ENCODE measurements at places on chromosomes 5 and 9.

DNA sequence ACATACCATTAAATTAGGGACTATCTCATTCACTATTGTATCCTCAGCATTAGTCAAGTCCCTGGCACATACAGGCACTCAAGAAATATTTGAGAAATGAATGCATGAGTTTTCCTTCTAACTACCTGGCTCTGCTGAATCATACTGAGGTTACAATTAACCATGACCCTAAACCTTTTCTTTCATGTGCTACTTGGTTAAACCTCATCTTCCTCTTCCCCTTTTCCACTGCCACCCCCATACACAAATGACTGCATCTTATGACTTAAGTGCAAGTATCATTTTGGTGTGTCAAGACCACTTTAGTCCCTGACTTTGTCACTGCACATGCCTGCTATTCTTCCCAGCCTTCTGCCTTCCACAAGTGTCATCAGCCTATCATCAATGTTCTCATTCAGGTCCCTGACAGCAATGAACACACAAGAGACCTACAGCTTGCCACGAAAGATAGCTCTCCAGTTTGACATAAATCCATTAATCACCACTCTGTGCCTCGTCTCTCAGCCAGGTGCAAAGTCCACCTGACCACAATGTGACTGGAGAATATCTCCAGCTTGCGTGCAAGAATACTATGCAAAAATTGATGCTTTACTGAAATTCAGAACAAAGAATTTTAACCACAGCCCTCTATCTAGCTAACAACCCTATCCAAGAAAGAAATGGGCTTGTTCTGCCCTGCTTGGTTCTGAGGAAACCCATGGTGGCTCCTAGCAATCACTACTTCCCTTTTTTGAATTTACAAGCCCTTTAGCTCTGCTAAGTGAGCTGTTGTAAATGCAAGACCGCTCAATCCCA is 74.5 kb downstream of the MAPKAP1 start:
- DNase-seq = peak; percentile 79

DNA sequence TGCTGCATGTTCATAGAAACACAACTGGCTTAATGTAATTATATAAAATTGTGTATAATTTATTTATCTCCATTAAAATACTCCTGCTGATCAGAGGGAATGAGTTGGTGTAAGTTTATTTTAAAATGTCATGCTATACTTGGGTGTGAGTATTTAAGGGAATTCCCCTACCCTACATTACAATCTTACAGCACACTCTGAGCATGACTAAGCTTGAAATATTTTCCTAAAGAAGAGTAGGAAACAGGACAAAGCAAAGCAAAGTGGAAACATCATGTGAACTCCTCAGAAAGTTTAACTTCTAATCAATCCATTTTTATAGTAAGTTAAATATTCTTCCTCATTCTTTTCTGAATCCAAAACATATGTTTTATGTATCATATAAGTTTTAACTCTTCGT is 1271.3 kb downstream of the EFNA5 start:
- peak; percentile 29 for DNase-seq

GRCh38 chr5:146040527-146040926 is 64.8 kb downstream of the PLAC8L1 start:
- no peak for DNase-seq

- no peak for DNase-seq
Observed at GRCh38 chr9:99015890-99016289, 72.2 kb downstream of the COL15A1 start.

DNA sequence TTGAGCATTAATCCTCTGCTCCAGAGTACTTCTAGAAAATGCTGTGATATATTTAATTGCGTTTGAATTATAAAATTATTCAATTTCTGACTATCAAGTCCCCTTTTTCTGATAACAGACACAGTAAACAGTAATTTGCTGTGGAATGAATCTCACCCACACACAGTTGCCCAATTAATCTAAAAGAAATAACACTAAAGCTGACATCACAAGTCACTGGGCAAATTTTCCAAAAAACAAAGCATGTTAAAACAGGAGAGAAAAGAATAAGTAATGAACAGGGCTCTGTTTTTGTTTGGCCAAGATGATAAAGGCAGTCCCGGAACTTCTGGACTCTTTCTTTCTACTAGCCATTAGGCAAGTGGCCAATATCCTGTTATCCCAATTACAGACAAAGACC is 56.5 kb downstream of the SLC27A6 start:
- DNase-seq = no peak

- peak; percentile 84 for DNase-seq
Observed at GRCh38 chr5:149731617-149732323, 1.7 kb downstream of the PPARGC1B start.

DNA sequence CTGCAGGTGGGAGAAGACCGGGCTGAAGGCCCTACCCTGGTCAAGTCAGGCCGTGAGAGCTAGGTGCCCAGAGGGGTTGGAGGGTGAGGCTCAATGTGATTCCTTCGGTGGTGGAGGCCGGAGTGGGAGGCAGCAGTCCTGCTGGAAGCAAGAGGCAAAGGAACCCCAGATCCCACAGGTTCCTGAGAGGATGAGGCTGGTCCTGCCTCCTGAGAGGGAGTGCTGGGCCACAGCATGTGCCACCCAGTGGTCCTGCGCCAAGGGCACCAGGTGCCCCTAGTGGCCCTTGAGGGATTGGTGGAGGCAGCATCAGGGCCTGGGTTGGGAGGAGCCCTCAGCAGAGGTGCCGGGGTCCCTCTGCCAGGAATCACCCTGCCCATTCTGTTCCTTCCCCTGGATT is 59.1 kb downstream of the BARX1 start:
- no peak for DNase-seq

GRCh38 chr5:157046041-157046440 is 12.9 kb downstream of the HAVCR1 start:
- DNase-seq = peak; percentile 22

GRCh38 chr5:123150089-123150488 is 61.0 kb downstream of the PRDM6 start:
- DNase-seq = no peak

DNA sequence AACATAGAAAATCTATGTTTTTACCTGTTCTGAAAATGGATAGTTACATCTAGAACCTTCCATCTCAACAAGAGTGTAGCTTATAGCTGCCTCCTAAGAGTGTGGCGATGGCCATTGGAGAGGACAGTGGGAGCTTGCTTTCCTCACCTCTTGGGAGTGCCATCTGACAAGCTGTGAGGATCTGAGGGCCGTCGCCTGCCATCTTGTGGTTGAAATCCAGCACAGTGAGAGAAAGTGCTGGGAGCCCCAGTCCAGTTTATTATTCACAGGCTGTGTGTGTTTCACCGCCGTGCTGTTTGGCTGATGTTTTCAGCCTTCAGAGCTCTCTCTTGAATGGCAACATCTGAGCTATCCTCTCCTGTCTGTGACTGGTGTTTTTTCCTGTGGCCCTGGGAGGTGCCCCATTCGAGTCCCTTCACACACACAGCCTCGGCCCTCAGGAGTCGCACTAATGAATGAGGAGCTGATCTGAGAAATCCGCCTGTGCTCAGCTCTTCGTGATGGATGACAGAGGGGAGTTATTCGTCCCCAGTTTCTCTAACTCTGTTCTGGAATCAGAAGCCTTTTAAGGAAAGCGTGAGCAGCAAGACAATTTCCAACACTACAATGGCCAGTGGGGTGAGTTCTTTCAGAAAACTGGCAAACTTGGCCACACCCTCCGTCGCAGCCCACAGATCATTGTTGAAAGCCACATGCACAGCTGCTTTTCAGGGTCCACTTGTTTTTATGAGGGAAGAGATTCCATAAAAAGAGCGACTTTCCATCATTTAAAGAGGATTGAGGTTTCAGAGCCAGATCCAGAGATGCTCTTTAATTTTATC is 170.3 kb downstream of the PDZD2 start:
- DNase-seq = peak; percentile 75

DNA sequence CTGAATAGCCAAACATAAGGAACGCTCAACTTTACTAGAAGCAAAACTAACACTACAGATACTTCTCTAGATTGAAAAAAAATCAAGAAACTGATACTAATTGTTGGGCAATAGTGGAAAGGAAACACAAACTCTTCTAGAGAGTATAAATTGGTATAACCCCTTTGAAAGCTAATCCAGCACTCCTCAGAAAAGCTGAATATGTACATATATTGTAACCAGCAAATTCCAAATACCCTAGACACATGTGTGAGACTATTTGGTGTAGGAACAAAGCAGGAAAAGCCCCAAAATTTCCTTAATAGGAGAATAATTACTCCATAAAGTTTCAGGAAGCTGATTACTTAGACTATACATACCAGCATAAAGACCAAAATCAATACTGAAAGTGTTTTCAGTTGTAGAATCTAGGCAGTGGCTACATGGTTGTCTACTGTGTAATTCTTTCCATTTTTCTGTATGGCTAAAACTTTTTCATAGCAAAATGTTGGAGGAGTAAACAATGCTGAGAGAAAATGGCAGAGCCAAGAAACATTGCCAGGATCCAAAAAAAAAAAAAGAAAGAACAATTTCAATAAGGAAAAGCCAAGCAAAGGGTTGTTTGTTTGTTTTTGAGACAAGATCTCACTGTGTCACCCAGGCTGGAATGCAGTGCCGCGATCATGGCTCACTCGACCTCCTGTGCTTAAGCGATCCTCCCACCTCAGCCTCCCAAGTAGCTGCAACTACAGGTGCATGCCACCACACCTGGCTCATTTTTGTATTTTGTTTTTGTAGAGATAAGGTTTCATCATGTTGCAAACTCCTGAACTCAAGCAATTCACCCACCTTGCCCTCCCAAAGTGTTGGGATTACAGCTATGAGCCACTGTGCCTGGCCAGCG is 15.0 kb downstream of the SKP1 start:
- no peak for DNase-seq

DNA sequence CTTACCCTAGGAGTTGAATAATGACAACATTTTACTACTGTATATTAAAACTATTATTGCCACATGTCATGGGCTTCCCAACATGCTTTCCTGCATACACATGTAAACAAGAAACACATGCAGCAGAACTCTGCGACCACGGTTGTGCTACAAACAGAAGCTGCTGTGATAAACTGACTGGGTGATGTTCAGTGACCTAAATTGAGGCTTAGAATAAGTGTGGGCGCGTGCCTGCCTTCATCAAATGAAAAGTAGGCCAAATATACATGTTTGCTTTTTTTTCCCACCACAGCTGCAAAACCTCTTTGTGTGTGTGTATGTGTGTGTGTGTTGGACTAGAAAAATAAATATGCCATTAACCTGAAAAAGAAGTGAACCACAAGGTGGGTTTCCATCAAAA is 1202.1 kb downstream of the PTPRD start:
- no peak for DNase-seq

DNA sequence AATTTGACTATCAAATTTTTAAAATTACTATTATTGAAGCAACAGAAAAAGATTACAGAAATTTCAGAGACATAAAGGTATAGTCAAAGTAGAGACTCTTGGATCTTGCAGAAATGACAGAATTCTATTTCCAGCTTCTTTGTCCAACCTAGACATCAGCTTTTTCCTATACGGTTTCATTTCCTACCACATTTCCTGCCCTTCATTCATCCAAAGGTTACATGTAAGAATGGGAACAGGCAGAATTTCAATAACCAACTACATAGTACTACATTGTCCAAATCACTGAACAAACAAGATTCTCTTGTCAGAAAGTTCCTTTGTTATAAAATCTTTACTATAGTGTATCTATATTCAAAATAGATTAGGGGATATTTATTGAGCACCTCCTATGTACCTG is 124.9 kb downstream of the FANCC start:
- no peak for DNase-seq

DNA sequence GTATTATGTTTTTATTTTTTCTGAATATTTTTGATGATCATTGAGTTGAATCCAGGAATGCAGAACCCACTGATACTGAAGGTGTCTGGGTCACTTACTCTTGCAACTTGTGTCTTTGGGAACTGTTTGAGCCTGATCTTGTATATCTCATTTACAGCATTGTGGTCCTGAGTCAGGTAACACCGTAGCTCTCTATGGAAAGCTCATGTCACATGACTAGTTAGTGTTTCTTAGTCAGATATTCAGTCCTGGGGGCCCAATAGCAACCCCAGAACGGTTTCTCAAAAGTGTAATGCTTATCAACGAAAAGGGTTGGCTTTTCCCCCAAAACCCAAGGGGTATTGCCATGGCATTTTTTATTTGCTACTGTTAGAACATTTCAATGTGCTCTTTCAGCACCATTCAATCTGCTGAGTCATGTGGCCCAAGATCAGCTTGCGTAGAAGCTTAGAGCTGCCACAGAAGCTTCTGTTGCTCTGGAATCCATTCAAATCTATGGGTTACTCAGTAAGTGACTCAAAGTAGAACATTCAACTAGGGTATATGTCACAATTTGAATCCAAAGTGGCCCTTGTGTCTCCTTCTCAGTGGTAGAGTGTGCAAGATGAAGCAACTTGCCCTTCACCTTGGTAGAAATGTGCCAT is 12.1 kb upstream of the PTAR1 start:
- DNase-seq = no peak

GRCh38 chr9:21357479-21358460 is 7.1 kb upstream of the IFNA6 start:
- no peak for DNase-seq

GRCh38 chr5:18000744-18001143 is 366.5 kb downstream of the TAF11L14 start:
- no peak for DNase-seq

- DNase-seq = peak; percentile 58
Observed at GRCh38 chr5:74251141-74252035, 389.1 kb downstream of the ENC1 start.

GRCh38 chr5:176557846-176558245 is 8.7 kb downstream of the CDHR2 start:
- DNase-seq = no peak

GRCh38 chr5:74580729-74581109 is 59.8 kb downstream of the ENC1 start:
- DNase-seq = no peak

- DNase-seq = no peak
Observed at GRCh38 chr5:145960848-145961600, 24.6 kb downstream of the SH3RF2 start.

DNA sequence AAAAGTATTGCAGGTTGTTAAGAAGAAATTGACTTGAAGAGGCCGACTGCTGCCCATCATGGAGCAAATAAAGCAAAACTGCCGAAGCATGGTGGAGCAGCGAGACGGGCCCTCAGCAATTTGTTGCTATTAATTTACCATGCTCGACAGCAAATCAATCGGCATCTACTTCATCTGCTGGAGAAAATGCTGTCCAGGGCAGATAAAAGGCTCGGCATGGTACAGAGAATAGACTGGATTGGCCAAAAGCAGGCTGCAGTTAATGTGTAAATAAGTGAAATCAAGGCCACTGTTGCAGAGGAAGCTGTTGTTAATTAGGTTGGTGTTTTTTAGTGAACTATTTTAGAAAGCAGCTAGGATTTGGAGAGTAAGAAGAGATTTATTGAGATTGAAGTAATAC is 8.3 kb downstream of the TLE4 start:
- DNase-seq = no peak

Data from RKO (cell line).